Prostate gland (tissue), 2 donors: ENCODE measurements at places on chromosomes 6 and 20. TPM values are rescaled to one million over a fixed set of nuclear protein-coding genes. Genes with fewer than 3 reads are reported as not detected.

- no peak for DNase-seq
Observed at GRCh38 chr6:131049608-131050007, 13.4 kb downstream of the EPB41L2 start.

TSBP1 gene
- not detected for total RNA-seq

- DNase-seq, result no peak
Observed at GRCh38 chr6:139137706-139138105, 2.8 kb downstream of the HECA start.

FGD2 gene
- total RNA-seq, result 17.9 TPM

PAX1 gene
- not detected for total RNA-seq

DNA sequence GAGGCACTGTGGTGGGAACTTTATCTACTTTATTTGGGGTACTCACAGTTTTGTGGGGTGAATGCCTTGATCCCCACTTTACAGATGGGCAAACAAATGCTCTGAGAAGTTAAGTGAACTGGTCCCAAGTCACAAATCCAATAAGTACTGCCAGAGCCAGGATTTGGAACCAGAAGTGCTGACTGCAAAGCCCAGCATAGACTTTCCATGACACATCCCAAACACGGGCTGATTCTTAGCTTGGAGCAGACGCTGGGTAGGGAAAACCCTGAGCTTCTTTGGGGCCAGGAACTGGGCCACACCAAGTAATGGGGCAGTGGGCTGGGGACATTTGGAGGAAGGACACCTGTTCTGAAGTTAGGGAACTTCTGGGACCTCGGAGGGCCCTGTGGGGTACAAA, 20.3 kb downstream of the RIN2 start:
- DNase-seq, result no peak

E2F3 gene
- 5.5 TPM for total RNA-seq
